ENCODE measurements at places on chromosomes 1 and 21.

DNA sequence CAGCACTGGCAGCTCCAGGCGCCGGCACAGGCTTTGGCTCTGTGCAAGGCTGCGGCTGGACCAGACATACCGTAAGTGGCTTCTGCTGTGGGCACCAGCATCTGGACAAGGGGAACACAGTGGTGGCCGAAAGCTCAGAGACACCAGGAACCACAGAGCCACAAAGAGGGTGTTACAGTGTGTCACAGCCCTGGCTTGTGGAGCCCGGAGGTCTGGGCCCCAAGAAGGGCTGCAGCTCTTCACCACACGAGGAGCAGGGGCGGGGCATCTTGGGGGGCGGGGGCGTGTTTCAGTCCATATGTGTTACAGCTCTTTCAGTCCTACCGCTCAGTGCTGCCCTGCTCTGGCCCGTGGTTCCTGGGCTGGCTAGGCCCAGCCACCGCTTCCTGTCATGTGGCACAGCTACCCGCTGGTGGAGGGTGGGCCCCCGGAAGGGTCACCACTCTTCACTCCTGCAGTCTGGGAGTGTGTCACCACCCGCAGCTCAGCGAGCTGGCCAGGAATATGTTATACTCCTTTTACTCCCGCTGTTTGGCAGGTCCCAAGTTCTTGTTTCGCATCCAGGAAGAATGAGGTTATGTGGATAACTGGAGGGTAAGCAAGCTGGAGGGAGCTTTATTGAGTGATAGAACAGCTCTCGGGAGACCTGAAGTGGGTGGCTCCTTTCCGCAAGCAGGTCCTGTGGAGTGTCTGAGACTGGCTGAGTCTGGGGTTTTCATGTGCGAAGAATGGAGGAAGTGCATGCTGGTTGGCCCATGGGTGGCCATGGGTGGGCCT lies 3.3 kb upstream of the LSM10 start:
- peak; percentile 2 for DNase-seq

- DNase-seq: no peak
These were observed 24.3 kb upstream of the F3 start for GRCh38 chr1:94565901-94566300.

GRCh38 chr1:31987135-31987619 lies 26.5 kb upstream of the KHDRBS1 start:
- DNase-seq: peak; percentile 92

- DNase-seq: peak; percentile 33
These were observed 107.7 kb downstream of the MAB21L3 start for GRCh38 chr1:116218922-116219321.

DNA sequence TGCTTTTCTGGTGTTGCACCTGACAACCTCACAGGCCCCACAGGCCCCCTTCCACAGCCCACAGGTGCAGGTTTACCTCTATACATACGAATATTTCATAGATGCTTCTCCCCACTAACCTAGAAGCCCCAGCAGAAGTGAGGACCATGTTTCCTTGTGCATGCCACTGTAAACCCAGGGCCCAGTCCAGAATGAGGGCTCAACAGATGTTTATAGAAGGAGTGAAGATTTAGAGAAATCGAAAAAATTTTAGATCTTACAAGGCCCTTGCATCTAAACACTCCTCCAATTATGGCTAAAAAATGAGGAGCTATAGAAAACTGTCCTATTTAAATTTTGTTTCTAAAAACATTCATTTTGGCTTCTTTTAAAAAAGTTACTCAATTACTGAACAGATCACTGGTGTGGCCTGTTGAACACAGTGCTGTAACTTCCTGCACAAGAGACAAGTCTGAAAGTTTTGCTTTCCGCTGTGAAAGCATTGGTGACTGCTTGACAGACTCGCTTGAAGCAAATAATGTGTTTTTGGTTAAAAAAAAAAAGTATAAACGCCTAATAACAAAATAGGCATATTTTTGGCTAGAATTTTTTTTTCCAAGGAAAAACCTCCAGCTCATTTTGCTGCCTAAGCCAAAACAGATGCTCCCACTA lies 1.2 kb downstream of the ABCB10 start:
- DNase-seq: no peak

GRCh38 chr1:75615613-75616435 lies 4.9 kb upstream of the SLC44A5 start:
- peak; percentile 58 for DNase-seq

DNA sequence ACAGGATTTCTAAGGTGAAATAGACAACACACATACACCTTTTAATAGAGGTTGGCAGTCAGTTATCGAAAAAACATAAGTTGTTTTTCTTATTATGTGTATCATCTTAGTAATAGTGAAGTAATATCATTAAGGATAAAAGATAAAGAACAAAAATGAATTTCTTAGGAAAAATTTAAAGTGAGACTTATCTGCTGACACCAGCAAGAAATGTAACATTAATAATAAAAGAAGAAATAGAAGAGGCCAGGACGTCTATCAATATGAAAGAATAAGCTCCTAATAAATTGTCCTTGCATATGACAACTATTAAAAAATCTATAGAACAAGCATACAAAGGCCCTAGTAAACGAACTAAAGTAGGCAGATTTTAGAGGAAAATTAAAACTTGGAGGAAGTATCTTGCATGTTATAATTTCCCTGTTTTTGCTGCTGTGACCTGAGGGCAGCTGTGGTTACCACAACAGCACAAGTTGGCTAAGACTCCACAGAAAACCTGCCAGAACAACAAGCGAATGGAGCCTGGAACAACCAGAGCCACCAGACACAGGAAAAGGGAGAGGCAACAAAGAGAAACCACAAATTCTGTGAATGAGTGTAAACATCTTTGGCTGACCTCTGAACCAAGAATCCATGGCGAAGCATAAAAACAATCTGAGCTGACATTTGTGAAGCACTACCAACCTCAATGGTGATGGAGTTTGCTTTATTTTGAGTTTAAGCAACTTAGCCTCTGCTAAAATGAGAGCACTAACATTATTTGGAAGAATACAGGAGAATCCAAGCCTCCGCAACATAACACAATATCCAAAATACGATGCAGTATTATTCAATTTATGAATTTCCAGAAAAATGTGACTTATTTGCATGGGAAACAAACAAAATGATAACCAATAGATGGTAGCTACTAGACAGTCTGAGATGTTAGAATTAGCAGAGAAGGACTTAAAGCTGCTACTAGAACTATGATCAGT lies 207.5 kb downstream of the KCNT2 start:
- DNase-seq: peak; percentile 54

DNA sequence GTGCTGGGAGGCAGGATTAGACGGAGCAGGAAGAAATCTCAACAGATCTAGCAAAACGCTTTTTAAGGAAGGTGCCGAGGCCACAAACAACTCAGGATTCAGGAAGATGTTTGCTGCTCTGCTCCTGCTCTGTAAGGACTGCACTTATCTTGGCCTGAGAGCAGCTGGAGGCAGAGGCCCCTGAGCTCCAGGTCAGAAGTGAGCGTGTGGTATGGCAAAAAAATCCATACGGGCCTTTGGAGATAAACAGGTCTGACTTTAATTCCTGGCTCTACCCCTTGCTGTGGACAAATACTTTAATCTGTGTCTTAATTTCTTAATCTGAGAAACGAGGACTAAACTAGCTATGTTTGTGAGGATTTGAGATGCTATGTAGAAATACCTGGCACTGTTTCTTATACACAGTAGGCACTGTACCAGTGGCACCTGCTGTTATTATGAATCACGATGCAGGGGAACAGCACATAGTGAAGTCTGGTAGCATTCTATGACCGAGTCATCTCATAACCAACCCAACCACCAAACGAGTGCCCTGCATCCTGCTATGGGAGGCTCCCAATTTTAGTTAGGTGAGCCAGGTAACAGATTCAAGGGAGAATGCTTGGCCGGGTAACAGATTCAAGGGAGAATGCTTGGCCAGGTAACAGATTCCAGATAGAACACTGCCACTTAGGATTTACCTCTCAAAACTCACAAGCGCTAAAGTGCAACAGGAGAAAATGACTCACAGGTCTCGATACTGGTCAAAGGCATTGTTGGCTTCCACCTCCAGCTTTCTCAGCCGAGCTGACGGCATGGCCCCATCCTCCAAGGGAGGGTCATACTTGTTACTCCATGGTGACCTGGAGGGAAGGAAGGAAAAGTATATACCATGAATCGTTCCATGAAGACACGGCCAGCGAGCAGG lies 65.9 kb downstream of the SLC66A1 start:
- DNase-seq: no peak

DNA sequence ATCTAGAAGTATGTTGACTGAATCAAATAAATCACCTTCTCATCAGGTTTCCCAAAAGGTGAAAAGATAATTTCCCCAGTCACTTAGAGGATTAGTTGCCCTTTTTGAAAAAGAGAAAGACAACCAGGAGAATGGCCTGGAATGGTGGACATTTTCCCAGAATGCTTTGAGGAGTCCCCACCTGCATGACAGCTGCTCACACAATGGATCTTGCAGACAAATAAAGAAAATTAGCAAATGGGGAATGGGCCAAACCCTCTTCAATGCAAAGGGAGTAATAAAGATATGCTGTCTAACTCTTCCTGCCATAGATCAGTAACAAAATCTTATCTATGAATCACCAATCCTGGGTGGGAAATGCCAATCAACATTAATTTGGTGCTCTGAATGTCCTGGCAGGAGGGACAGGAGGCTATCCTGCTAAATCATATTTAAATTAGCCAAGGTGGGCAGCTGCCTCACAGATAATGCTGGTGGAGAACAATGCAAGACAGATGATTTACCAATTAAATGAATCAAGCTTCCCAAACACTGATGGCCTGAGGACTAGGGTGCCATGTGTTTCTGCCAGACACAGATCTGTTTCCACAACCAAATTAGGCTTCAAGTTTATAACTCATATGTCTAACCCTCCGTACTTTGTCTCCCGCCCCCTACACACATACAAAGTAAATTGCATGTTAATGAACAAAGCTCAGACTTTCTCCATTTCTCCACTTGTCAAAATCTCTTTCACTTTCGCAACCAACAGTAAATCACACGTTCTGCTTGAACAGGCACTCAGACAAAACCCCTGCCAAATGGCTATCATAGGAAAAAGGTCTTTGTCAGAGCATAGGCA lies 488.0 kb upstream of the PLXNA2 start:
- DNase-seq: peak; percentile 99

DNA sequence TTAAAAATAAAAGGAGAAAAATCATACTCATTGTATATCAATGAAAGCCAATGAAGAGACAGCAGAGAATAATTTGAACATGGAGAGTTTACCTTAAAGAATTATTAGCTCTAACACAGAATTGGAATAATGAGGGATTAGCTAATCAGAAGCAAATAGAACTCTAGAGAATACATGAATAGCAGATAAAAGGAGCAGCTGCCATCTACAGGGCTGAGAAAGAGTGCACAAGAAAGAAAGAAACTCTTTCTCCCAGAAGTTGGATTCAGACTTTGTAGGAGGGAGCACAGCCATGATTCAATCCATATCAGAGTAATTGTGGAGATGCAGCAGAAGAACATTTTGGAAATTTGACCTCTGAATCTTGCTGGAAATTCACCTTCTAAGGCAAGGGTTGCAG lies 1171.2 kb downstream of the PLA2G4A start:
- peak; percentile 36 for DNase-seq

DNA sequence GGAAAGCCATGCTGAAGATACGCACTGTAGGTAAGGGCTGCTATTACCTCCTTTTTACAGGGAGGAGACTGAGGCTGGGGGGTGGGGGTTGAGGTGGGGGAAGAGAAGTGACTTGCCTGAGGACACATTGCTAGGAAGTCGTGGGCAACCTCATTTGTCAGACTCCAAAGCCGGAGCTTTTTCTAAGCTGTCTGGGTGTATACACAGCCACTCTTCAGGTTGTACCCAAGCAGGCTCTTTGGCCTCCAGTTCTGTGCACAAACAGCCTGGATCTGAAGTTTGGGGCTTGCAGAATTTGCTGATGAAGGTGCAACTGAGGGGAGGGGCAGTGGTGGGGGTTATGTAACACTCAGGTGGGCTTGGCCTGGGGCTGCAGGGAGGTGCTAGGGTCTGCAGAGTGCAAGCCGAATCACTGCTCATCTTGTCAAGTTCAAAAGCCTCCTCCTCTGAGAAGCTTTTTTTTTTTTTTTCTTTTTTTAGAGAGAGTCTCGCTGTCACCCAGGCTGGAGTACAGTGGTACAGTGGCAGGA lies 16.9 kb downstream of the TINAGL1 start:
- DNase-seq: no peak

GRCh38 chr1:55947446-55947845 lies 631.9 kb downstream of the PLPP3 start:
- DNase-seq: no peak

- no peak for DNase-seq
These were observed 316.8 kb downstream of the PTBP2 start for GRCh38 chr1:97038410-97038809.

- peak; percentile 81 for DNase-seq
These were observed 242.5 kb upstream of the TMPRSS15 start for GRCh38 chr21:18646116-18646515.

DNA sequence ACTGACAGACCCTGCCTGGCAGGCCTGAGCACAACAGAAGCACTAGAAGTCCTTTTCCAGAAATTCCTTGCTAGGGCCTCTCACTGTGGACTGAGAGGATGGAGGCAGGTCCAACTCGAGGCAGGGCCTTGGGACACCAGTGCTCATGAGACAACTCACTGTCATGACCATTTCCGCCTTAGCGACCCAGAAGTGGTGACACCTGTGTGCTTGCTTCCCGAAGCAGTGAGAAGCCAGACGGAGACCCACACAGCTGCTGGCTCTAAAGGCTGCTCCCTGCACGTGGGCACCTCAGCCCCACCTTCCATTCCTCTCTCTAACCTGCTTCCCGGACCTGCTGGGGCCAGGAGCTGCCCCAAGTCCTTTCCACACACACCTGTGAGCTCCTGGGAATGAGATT lies 33.0 kb downstream of the KCNC4 start:
- DNase-seq: peak; percentile 70

DNA sequence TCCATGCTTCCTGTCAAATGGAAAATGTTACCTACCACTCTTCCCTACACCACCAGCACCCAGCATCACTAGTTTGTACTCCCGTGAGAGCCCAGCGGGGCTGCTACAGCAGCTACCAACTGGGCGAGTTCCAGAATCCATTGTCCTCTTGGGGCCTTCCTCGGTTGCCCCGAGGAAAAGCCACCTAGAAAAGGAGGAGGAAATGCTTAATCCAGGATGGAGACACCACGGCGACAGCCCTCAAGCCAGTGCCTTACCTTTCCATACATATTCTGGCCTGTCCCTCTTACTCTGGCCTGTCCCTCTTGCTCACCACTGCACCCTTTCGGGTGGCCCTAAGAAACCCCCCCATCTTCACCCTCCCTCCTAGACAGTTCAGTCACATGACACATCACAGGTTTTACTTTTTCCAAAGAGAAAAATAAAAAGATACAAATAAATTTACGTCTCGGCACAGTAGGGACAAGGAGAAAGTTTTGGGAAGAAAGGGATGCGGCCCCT lies 478 bp downstream of the RIT1 start:
- peak; percentile 61 for DNase-seq

DNA sequence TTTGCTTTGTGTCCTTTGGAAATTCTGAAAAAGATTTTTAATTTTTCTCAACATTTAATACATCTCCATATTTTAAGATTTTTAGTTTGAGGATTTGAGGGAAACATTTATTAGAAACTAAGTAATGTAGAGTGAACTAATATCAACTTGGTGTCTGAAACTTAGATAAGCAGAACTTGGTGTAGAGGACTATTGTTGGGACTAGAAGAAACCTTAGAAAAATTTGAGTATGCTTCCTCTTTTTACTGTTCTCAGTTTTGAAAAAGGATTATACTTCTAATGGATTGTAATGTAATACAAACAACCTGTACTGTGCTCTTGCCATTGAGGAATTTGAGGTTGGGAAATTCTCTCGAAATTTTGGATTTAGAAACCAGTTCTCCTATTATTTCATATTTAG lies 2.4 kb downstream of the FNBP1L start:
- DNase-seq: no peak

GRCh38 chr1:213914392-213914791 lies 73.4 kb upstream of the PROX1 start:
- DNase-seq: no peak
